ENCODE measurements at places on chromosomes 4 and X.
A peak's percentile ranks its signal among the peaks of the same experiment; 100 is the strongest.

DNA sequence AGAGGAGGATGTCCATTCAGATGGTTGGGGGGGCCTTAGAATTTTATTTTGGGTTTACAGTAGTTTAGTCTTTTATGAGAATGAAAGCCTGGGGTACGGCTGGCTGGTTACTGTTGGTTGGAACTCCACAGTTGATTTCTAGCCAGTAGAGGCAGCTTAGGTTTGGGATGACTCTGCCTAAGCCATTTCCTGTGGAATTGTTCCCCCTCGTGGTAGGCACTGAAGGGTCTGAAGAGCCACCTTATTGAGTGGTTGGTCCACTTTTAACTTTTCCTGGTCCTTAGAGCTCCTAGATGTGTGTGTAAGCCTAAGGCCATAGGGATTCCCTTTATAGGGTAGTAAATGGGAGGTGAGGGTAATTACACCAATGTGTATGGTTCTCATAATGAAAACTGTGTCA lies 19.7 kb downstream of the SPIN3 start:
- H3K4me3 ChIP-seq: no peak overlapping the region
- H3K27ac ChIP-seq: no peak overlapping the region
- no peak for DNase-seq
- no peaks in the 10 kb centered on the region for H3K36me3 ChIP-seq
- H3K27me3 ChIP-seq: no peaks in the 10 kb centered on the region

DNA sequence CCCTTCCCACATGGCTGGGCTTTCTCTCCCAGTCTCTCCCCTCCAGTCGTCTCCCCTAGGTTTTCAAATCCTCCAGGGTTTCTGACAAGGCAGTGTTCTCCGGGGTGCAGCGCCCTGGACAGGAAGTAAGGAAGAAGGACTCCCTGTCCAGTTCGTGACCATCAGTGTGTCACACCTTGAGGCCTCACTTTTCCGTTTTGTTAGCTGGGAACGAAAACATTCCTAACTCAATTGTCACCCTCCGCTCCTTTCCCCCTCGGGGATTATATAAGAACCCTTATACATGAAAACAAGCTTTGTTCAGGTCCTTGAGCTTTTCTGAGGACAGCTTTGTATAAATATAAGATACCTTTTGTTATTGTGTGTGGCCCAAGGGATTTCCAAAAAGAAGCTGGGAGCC lies 92.1 kb downstream of the KDR start:
- H3K36me3 ChIP-seq: no peaks in the 10 kb centered on the region
- no peaks in the 10 kb centered on the region for H3K4me1 ChIP-seq
- H3K4me3 ChIP-seq: no peak overlapping the region
- no peak for DNase-seq

- no peak overlapping the region for H3K27ac ChIP-seq
- H3K4me1 ChIP-seq: no peaks in the 10 kb centered on the region
- H3K36me3 ChIP-seq: no peaks in the 10 kb centered on the region
- H3K4me3 ChIP-seq: no peak overlapping the region
These were observed 18.3 kb downstream of the MAGED2 start for GRCh38 chrX:54825716-54826438.

DNA sequence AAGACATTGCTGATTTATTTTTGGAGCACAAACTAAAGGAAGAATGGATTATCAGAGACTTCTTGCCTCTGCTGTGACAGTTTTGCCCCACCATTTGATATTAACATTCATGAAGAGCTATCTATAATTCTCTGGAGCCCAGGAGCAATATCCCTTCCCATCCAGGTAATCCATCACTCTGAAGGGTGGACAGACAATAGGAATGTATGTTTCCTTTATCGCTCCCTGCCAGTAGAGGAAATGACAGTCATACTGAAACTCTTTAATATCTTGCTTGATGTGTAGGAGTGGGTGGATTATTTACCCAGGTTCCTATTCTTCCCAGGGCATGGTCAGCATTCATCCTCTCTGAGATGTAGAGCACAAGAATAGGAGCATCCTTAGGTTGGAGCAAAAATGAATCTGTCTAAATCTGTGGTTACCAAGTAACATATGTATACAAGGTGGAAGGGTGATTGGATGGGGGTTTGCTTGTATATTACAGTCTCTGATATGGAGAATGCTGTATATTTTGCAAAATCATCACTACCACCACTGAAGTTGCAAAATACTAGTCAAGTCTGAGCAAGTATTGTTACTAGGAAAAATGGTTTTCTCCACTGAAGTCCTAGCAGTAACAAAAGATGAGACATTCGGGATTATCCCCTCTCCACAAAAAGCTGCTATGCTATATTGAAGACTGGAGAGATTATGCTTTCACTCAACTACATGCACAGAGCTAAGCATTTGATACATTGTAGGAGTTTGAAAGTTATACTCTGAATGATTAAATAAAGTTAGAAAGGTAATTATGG lies 151.6 kb downstream of the CBLL2 start:
- no peaks in the 10 kb centered on the region for H3K36me3 ChIP-seq
- no peaks in the 10 kb centered on the region for H3K4me1 ChIP-seq
- no peak overlapping the region for H3K4me3 ChIP-seq
- H3K27ac ChIP-seq: no peak overlapping the region

DNA sequence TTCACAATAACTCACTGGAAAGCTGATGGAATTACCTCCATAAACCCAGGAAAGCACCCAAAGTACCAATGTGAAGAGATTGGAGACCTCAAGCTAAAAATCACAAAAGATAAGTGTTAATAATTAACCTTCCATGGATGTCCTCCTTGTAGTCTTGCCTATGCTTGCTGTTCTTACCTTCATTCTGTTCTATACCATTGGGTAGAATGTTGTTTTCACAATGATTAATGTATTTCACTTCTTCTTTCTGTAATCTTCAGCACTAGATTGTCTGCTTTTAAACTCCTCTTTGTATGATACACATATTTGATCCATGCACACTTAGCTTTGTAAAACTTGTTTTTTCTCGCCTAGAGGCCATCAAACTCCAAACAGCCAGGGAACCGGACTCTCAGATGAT lies 570.3 kb downstream of the RAPGEF2 start:
- H3K36me3 ChIP-seq: no peaks in the 10 kb centered on the region
- H3K27ac ChIP-seq: no peak overlapping the region
- no peaks in the 10 kb centered on the region for H3K27me3 ChIP-seq
- no peak overlapping the region for H3K4me3 ChIP-seq
- no peak for DNase-seq

DNA sequence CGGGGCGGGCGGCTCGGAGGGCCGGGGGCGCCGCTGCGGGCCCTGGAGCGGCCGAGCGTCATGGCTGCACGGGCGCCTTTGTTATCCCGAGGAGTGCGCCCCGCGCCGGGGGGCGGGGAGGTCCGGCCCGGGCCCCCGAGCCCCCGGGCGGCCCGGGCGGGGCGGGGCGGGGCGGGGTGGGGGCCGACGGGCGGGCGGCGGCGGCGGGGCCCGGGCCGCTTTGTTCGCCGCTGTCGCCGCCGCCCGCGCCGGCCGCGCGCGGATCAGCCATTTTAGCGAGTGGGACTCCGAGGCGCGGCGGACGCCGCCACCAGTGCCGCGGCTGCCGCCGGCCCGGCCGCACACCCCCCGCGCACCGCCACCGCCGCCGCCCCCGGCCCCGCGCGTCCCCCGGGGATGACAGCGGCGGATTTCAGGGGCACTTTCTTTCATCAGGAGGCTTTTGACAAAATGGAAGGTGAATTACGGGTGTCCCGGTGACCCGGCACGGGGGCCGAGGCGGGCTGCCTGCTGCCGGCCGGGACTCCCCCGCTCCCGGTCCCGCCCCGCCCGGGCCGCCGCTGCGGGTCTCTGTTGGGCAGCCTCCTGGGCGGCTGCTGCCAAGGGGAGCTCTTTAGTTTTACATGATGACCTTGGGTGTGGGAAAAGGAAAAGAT lies 1.2 kb downstream of the HMGB3 start:
- no peaks in the 10 kb centered on the region for H3K4me1 ChIP-seq
- DNase-seq: no peak
- peak overlapping the region; percentile 48 for H3K4me3 ChIP-seq

GRCh38 chr4:158347556-158347955 lies 137.3 kb downstream of the TMEM144 start:
- H3K27ac ChIP-seq: no peak overlapping the region
- peaks cover 10% of the 10 kb centered on the region for H3K4me1 ChIP-seq
- no peaks in the 10 kb centered on the region for H3K27me3 ChIP-seq
- DNase-seq: no peak
- H3K4me3 ChIP-seq: no peak overlapping the region

DNA sequence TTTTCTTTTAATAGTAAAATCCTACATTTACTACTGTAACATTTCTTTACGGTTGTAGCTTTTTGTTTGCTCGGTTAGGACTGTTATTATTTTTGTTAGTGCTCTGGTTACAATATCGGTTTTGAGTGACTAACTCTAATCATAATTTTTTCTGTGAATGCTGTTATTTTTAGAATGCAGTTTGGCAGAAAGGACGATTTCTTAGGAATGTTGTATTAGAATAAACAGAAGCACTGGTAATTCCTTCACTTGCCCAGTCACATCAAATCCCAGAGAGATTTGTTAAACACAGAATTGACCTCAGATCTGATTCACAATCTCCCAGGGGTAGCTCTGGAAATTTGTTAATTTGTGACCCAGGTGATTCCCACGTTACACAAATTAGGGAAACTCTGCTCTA lies 21.7 kb downstream of the DDIT4L start:
- H3K27me3 ChIP-seq: no peaks in the 10 kb centered on the region
- DNase-seq: no peak
- no peaks in the 10 kb centered on the region for H3K4me1 ChIP-seq
- no peaks in the 10 kb centered on the region for H3K36me3 ChIP-seq
- H3K27ac ChIP-seq: no peak overlapping the region

DNA sequence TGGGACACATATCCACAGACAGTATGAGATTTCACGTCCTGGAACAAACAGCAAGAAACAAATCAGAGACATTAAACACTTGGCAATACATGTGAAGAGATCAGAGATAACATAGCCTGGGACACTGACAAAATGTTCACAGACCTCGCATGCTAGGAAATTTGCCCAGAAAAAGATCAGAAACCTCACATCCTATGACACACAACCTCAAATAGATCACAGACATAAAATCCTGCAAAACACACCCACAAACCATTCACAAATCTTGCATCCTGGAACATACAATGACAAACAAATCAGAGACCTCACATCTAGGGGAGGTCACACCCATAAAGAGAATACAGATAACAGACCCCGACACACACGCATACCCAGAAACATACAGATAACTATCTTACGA lies 18.0 kb downstream of the SUV39H1 start:
- no peak overlapping the region for H3K4me3 ChIP-seq
- no peaks in the 10 kb centered on the region for H3K27me3 ChIP-seq
- DNase-seq: no peak
- H3K4me1 ChIP-seq: no peaks in the 10 kb centered on the region
- no peaks in the 10 kb centered on the region for H3K36me3 ChIP-seq

GRCh38 chr4:145389550-145389949 lies 92.1 kb upstream of the SMAD1 start:
- H3K4me3 ChIP-seq: no peak overlapping the region
- no peaks in the 10 kb centered on the region for H3K36me3 ChIP-seq
- H3K27ac ChIP-seq: no peak overlapping the region
- H3K4me1 ChIP-seq: no peaks in the 10 kb centered on the region
- no peaks in the 10 kb centered on the region for H3K27me3 ChIP-seq

DNA sequence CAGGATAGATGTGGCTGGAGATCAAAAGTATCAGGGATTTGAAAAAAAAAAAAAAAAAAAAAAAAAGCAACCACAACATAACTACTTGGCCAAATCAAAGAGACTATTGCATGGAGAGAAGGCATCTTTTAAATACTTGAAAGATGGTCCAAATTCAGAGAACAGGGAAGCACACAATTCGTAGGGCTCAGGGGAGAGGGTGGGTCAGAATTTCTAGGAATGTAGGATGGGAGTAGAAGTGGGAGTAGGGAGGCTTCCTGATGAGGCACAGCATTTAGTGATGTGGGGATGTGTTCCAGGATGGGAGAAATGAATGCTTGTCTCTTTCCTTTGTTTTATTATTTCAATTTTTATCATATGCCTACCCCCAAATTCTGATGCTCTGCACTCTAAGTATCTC lies 36.3 kb downstream of the RTL3 start:
- no peak overlapping the region for H3K4me3 ChIP-seq
- H3K36me3 ChIP-seq: no peaks in the 10 kb centered on the region
- DNase-seq: no peak
- no peaks in the 10 kb centered on the region for H3K4me1 ChIP-seq

DNA sequence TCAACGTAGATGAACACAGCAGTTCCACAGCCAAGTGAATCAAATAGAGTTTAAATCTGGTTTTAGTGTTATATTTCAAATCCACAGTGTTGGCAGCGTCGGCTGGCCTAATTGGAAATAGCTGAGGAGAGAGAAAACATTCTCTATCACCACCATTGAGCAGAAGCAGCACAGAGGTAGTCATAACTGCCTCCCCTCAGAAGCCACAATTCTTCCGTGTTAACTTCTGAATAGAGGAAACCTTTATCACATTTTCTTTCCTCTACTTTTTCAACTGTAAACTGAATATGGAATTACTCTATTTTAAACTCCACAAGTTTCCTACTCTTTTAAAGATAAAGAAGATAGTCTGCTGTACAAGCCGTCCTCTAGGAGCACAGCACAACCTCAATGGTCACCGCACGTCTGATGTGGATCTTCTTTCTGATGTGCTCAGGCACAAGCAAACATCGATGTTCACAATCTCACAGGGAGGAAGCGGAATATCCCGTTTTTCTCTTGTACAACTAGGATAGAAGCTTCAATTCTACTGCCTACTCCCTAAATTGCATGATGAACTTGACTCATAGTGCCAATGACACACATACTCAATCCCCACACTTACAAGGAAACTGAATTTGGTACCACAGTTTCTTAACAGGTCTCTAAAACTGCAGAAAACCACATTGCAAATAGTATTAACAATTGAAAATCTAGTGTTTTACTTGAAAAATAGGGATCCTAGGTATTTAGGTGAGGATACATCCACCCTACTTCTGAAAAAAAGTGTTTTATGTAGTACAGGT lies 217.8 kb upstream of the ETNPPL start:
- DNase-seq: no peak
- H3K4me3 ChIP-seq: no peak overlapping the region
- H3K27ac ChIP-seq: no peak overlapping the region
- H3K36me3 ChIP-seq: no peaks in the 10 kb centered on the region
- H3K4me1 ChIP-seq: no peaks in the 10 kb centered on the region

DNA sequence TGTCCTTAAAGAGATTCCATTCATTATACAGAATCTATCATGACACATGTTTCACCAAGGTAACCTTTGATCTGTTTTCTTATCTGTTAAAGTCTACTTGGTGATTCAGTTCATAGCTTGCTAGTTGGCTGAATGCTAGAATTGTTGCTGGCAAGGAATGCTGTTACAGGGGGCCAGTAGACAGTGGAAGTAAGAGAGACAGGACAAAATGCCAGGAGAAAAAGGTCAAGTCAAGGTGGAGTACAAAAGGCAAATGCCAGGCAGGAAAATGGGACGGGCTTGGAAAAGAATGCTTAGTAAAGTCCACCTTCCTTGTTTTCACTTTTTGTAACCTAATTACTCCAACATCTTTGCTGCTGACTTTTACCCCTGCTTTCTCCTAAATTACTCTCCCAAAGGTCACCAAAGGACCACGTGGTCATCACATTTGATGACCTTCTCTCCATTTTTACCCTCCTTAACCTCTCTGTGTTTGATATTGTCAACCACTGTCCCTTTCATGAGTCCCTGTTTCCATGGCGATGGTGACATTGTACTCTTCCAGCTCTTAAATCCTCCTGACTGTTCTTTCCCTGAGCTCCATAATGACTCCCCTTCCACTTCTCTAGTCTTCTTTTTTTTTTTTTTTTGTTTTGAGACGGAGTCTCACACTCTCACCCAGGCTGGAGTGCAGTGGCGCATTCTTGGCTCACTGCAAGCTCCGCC lies 24.5 kb upstream of the TAPT1 start:
- no peak for DNase-seq
- H3K27ac ChIP-seq: no peak overlapping the region
- H3K4me3 ChIP-seq: no peak overlapping the region
- H3K4me1 ChIP-seq: no peaks in the 10 kb centered on the region
- H3K27me3 ChIP-seq: no peaks in the 10 kb centered on the region

- no peak overlapping the region for H3K4me3 ChIP-seq
- H3K27ac ChIP-seq: no peak overlapping the region
- no peaks in the 10 kb centered on the region for H3K4me1 ChIP-seq
These were observed 310.9 kb upstream of the MAOA start for GRCh38 chrX:43345166-43345565.
